ENCODE measurements at places on chromosomes 12 and 14.

GRCh38 chr14:100590726-100591452 lies 3.7 kb upstream of the BEGAIN start:
- DNase-seq: no peak

GRCh38 chr14:98109326-98109725 lies 1162.7 kb downstream of the BCL11B start:
- no peak for DNase-seq

DNA sequence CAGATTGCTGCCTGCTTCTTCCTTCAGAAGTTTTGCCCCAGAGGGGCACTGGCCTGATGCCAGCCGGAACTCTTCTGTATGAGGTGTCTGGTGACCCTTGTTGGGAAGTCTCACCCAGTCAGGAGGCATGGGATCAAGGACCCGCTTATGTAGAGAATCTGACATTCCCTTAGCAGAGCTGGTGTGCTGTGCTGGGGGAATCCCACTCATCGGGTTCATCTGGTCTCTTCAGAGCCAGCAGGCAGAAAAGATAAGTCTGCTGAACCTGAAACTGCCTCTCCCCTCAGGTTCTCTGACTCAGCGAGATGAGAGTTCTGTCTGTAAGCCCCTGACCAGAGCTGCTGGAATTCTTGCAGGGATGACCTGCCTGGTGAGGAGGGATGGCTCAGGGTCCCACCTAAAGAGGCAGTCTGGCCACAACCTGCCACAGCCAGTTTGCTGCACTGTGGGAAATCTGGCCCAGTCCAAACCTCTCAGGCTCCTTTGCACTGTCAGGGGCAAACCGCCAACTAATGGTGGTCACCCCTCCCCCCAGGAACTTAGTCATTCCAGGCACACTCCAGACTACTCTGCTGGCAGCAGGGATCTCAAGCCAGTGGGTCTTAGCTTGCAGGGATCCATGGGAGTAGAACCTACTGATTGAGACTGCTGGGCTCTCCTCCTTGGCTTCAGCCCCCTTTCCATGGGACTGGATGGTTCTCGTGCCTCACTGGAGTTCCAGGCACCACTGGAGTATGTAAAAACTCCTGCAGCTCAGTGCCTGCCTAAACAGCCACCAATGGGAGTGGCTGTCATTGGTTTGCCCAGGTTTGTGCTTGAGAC lies 4.1 kb downstream of the CLEC2D start:
- DNase-seq: no peak

GRCh38 chr12:19894803-19895202 lies 455.5 kb downstream of the AEBP2 start:
- no peak for DNase-seq

GRCh38 chr12:69616025-69616424 lies 5.3 kb upstream of the LRRC10 start:
- no peak for DNase-seq

DNA sequence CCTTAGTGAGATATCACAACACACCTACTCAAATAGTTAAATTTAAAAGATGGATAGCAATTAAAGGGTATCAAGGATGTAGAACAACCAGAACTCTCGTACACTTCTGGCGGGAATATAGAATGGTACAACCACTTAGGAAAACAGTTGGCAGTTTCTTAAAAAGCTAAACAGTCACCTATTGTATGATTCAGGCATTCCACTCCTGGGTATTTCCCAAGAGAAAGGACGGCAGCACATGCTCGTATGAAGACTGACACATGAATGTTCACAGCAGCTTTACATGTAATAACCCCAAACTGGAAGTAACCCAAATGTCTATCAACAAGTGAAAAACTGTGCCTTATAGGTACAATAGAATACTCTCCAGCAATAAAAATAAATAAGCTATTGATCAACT lies 465.2 kb downstream of the VRK1 start:
- no peak for DNase-seq

DNA sequence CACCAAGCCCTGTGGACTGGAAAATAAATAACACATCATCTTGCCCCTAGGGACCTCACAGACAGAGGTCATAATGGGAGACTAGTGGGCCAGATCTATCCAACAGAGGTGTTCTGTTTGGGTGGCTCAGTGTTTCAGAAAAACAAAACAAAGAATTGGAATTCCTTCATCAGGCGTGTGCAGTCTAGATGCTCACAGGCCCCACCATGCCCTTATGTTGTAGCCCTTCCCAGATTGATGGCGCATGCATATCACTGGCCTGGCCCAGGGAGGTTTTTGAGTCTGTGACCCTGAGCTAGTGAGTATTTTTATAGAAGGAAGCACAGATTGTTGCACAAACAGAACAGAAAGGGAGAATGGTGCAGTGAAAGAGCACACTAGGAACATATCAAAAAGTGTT lies 859.6 kb downstream of the BCL11B start:
- DNase-seq: no peak

DNA sequence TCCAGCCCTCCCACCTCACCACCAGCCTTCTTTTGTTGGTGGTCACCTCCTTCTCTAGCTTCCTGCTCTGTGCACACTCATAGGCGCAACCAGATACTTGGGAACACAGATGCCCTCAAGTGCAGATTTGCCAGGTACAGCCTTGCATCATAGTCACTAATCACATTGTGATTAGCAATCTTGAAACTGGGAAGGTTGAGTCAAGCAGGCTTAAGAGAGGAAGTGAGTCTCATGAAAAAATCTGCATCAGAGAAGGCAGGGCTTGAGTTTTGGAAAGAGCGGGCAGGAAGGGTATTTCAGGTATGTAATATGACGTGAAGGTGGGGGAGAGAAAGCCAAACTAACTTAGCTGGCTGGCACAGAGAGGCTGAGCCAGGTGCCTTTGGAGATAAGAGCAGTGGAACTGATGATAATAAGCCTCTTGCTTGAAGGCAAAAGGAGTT lies 2.7 kb upstream of the RABGGTA start:
- no peak for DNase-seq

DNA sequence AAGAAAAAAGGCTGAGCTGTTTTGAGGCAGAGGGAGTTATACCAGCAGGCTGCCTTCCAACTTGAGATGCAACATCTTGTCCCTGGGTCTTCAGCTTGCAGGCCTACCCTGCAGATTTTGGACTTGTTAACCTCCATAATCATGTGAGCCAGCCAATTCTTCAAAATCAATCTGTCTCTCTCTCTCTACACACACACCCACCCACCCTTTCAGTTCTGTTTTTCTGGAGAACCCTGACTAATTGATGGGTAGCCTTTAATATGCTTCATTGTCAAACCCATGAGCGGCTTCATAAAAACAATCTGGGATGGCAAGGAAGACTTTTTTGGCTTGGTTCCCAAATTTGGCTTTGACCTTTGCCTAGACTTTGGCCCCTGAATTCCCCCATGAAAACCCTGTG lies 113.9 kb downstream of the TMX1 start:
- no peak for DNase-seq

DNA sequence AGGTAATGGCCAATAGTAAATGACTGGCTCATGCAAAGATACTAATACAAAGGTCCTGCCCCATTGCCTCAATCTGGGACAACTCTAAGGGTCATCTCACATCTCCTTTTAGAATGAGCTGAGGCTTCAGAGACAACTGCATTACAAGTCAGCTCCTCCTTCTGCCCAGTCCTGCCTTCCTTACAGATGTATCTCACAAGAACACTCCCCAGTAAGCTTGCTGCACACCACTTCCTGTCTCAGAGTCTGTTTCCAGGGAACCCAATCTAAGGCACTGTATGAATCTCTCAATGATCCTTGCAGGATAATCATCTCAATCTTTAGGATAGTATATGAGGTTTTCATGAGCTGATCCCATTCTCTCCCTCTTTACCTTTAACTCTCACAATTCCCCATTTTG lies 57.8 kb upstream of the ZDHHC17 start:
- DNase-seq: no peak

GRCh38 chr12:105721051-105721825 lies 390.7 kb downstream of the C12orf75 start:
- DNase-seq: no peak

DNA sequence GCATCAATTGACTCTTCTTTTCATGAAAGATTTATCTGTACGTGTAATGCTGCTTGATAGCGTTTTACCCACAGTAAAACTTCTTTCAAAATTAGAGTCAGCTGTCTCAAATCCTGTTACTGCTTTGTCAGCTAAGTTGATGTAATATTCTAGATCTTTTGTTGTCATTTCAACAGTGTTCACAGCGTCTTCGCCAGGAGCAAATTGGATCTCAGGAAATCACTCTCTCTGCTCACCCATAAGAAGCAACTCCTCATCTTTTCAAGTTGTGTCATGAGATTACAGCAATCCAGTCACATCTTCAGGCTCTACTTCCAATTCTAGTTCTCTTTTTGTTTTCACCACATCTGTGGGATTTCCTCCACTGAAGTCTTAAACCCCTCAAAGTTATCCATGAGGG lies 9.5 kb downstream of the PCNX1 start:
- no peak for DNase-seq

DNA sequence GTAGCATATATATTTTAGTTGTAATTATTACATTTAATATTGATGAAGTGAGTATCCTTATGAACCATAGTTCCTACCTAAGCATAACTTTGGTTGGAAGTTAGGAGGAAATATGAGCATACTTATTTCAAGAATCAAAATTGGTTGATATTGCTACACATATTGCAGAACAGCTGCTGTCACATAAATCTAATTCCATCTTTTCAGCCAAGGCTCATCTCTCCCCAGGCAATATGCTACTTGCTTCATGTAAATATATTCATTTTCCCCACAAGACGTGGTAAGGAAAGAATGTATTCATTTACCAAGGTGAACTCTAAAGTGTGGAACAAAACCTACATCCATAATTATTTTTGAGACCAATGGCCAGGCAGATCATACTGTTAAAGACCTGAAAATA lies 62.5 kb upstream of the HIF1A start:
- no peak for DNase-seq

DNA sequence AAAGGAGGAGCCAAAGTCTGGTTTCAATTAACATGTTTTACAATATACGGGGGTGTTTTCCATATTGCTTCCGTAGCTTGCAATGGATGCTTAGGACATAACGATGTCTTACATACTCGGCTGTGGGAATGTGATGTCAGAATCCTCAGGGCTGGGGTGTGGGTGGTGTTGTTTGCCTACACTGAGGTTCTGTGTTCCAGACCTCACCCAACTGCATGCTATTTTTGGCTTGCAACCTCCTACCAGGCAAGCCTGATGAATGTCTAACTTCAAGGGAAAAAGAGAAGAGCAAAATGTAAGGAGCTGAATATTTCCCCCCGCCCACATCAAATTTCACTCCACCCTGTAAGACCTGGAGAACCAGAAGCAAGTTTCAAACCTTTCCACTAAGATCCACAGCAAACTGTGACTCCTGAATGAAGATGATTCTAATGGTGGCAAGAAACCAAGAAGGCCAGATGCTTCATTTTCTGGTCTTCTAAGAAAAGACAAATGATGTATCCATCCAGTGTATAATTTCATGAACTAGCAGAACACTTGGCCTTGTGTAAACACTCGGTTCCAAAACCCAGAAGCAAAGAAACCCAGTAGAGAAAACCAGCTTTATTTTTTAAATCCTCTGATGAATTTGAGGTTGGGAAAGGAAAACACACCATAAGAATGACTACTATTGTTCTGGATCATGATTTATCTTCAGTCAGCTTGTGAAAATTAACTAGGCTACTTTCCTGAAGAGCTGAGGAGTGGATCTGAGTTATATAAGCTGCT lies 227.9 kb downstream of the DACT1 start:
- no peak for DNase-seq

GRCh38 chr14:64705381-64706118 lies 1.3 kb downstream of the PLEKHG3 start:
- no peak for DNase-seq

GRCh38 chr12:101648195-101648594 lies 49.2 kb upstream of the CHPT1 start:
- DNase-seq: no peak

- no peak for DNase-seq
These were observed 251.6 kb downstream of the BCAT1 start for GRCh38 chr12:24697295-24697694.

DNA sequence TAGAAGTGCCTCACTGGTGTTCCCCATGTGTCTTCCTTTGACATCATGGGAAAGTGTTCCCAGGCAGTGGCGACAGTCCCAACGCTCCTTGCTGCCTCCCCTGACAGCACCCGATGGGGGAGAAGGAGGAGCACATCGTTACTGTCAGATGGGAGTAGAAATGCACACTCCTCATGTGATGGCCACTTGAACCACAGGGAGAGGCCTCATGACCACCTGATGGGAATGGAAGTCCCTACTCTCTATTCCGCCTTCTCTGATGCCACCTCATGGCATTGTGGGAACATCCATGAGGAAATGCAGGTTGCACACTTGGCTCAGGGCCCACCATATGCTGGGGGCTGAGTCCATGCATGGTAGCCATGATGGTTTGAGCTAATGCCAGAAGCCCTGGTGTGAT lies 14.3 kb upstream of the CORO1C start:
- no peak for DNase-seq

DNA sequence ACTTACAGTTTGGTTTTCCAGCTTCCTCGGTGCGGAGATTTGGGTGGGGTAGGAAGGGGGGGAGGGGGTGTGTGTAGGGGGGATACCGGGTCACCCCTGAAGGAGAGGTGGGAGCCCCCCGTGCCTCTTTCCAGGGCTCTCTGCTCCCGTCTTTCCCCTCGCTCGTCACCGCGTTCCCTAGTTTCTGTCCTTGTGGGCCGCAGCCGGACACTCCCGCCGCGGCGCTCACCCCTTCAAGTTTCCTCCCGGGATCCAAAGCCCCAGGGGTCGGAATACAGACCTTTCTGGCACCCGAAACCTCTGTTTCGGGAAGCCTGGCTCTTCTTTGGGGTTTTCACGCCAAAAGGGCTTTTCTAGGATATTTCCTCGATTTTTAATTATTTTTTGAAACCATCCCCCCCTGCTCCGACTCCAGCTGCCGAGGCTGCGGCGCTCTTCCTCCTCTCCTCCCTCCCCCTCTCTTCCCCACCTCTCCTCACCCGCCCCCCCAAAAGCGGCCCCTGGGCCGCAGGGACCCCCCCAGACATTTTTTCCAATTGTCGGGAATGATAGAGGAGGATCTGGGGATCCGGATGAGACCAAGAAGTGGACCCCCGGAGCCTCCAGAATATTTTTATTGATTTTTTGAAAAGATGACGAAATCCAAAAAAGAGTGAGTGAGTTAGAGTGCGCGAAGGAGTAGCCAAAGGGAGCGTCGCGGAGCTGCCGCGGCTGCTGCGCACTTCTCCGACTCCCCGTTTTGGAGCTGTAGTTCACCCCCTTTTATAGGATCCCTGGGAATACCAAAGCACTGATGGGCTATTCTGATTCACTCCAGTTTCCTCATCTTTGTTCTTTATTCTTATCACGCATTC lies 1.7 kb downstream of the CCND2 start:
- DNase-seq: no peak

DNA sequence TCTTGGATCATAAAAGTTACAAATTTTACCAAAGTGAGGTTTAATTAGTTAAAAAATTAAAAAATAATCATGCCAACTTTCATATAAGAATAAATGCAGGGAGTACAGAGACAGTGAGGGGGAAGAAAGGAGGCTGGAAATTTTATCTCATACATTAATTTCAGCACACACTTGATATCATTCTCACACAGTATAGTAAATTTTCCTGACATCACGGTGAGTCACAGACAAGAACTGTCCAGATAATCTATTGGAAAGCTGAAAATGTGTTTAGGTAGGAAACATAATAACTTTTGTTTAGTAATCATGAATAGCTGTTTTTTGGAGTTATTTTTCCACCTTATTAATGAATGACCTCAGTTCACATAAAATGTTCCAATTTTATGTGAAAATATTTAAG lies 1204.8 kb downstream of the GALC start:
- no peak for DNase-seq

Measured in stimulated activated CD8-positive, alpha-beta memory T cell treated with anti-CD3 and anti-CD28 coated beads, Interleukin-12 subunit alpha, Interleukin-12 subunit beta, amount 100 ng/mL, for 4 hours (primary cell).